ENCODE measurements at places on chromosomes 13 and 19.

- no peak for DNase-seq
Measured at GRCh38 chr19:44647144-44647543, 3.4 kb downstream of the PVR start.

- DNase-seq: no peak
Measured at GRCh38 chr19:19458110-19458816, 52.8 kb downstream of the GATAD2A start.

DNA sequence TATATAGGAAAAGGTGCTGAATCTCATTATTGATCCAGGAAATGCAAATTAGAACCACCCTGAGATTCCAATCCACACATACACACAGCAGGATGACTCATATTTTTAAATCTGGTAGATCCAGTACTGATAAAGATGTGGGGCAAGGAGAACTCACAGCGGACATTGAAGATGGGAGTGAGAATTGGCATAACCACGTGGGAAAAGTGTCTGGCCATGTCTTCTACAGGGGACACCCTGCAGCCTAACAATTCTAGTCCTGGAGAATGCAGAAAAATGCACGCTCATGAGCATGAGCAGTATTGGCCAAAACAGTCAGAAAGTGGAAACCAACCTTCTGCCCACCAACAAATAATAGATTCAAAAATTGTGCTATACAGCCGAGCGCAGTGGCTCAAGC lies 13.5 kb upstream of the BCL3 start:
- no peak for DNase-seq

- DNase-seq: no peak
Measured at GRCh38 chr19:34837262-34837661, 64.2 kb upstream of the ZNF599 start.

- DNase-seq: no peak
Measured at GRCh38 chr13:49533591-49534269, 38.0 kb downstream of the PHF11 start.

DNA sequence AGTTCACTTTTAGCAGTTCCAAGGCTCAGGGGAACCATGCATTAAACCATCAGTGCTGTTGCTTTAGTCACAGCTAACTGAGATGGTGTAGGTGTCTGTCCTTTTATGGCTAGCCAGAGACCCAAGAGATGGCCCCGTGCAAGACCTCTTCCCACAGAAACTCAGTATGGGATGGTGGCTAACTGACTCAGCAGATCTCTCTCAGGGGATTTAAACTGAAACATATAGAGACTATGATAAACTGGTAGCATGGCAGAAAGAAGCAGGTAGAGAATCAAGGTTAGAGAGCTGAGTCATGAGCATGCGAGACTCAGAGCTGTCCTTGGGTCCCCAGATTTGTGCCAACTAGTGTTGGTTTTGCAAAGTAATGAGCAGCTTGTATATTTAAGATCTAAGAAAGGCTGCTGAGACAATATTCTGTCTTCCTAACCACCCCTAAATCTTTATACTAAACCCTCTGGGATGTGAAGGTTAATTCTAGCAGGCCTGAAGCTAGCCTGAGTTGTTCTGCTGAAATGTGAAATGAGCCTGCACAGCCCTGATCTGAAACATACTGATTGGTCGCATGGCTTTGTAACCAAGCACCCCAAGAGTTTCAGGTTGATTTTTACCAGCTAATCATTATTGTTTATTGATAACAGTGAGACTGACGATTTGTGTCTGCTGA lies 6.5 kb upstream of the SCEL start:
- DNase-seq: no peak

- no peak for DNase-seq
Measured at GRCh38 chr19:50695251-50696093, 24.1 kb downstream of the SHANK1 start.
